Esophagus squamous epithelium (tissue), 5 donors: ENCODE measurements at places on chromosomes 4 and X.

DNA sequence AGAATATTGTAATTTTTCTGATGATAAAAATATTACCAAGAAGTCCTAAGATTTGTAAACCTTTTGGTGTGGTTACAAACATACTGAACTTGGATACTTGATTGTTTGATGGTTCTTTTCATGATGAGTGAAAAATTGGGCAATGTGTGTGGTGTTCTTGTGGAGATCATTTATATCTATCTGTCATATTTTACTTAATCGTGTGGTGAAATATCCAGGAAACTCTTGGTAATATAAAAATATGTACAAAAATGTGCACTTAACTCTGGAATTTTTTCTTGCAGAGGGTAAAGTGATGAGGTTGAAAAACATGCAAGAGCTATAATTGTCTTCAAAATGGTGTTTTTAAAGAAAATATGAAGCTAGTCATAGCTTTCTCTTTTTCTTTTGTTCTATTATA lies 2.8 kb downstream of the DCUN1D4 start:
- no peak for DNase-seq

DNA sequence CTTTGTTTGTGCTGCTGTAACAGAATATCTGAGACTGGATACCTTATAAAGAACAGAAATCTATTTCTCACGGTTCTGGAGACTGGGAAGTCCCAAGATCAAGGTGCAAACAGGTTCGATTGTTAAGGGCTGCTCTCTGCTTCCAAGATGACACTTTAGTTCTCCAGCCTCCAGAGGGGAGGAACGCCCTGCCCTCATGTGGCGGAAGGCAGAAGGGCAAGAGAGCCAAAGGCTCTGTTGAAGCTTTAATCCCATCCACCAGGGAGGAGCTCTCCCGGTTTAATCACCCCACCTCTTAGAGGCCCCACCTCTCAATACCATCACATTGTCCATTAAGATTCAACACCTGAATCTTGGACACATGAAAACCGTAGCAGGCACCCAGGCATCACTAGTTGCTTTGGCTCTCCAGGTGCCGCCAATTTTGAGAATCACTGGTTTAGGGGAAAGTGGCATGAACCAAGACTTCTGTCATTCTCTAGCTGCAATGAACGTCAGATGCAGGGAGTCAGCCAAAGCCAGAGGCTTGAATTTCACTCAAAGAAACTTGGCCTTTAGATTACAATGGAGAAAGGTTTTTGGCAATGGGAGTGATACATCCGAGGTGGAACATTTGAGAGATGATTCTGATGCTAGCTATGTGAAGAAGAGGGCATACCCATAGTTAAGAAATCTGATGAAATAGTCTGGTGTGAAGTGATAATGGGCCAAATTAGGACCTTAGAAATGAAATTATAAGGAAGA lies 15.7 kb downstream of the FHL1 start:
- DNase-seq: no peak

DNA sequence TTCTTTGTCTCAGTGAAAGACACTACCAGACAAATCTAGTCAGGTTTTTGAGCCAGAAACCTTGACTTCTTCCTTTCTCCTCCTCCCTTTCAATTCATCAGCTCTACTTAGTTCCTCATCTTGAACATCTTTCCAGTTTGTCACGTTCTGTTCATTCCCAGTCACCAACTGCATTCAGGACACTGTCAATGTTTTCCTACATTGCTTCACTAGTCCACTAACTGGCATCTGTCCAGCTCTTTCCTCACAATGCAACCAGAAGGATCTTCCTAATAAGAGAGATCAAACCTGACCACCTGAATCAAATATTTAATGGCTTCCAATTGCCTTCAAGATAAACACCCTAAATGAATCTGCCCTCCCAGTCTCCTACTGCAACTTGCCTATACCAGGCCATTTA lies 52.5 kb downstream of the SYNPO2 start:
- DNase-seq: no peak

DNA sequence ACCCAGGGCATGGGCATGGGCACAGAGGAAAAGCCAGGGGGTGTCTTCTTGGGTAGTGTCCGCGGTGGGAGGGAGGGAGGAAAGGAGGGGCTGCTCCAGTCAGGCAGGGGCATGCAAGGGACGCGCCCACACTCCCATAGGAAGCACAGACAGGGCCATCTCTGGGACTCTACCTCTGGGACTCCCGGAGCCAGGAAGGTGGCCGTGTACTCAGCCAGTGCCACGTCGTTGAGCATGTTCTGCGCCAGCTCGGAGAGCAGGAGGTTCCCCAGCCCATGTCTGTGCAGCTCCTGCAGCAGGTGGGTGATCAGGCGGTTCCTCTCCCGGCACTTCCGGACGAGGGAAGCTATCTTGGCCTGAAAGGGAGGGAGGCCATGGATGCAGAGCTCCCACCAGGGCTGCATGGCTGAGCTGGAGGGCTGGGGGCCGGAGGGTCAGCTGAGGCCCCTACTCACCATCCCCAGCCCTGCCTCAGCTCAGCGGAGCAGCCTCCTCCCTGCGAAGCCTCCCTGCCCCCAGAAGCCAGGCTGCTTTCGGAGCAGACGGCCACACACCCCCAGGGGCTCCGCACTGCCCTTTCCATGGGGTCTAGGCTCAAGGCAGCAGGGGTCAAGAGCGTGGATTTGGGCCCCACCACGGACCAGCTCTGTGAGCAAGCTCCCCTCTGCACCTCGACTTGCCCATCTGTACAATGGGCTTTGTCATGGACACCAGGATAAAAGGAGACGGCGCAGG lies 44.6 kb downstream of the C4orf50 start:
- DNase-seq: no peak

DNA sequence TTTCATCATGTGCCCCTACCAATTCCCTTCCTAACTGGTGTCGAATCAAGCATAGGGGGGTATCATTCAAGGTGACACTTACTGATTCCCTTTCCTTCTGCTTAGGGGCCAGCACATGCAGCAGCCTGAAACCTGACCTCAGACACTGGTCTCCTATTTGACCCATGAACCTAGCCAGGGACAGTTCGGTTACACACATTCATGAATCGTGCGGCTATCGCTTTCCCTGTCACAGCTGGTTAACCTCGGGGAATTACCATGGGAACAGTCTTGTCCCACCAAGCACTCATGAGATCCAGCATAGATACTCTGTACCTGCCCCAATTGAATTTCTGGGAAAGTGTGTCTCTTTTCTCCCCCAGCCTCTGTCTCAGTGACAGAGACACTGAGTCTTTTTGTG lies 140.4 kb downstream of the ZNF674 start:
- no peak for DNase-seq

- DNase-seq: no peak
These were observed 49.1 kb downstream of the APOOL start for GRCh38 chrX:85052636-85053343.

GRCh38 chr4:25913056-25913850 lies 767 bp upstream of the SMIM20 start:
- DNase-seq: peak; percentile 8

GRCh38 chr4:98688411-98689290 lies 30.2 kb upstream of the TSPAN5 start:
- DNase-seq: no peak
